ENCODE measurements at places on chromosomes 6 and 20.

GRCh38 chr6:70270287-70271005, 32.4 kb downstream of the COL9A1 start:
- no peak for DNase-seq

GRCh38 chr20:2859330-2860121, 13.8 kb upstream of the PTPRA start:
- no peak for DNase-seq

- no peak for DNase-seq
Measured at GRCh38 chr6:111175109-111175508, 87.8 kb downstream of the SLC16A10 start.

- DNase-seq = no peak
Measured at GRCh38 chr6:137350857-137351256, 131.7 kb upstream of the IFNGR1 start.

GRCh38 chr6:218153-219018, 73.9 kb upstream of the DUSP22 start:
- DNase-seq = no peak

DNA sequence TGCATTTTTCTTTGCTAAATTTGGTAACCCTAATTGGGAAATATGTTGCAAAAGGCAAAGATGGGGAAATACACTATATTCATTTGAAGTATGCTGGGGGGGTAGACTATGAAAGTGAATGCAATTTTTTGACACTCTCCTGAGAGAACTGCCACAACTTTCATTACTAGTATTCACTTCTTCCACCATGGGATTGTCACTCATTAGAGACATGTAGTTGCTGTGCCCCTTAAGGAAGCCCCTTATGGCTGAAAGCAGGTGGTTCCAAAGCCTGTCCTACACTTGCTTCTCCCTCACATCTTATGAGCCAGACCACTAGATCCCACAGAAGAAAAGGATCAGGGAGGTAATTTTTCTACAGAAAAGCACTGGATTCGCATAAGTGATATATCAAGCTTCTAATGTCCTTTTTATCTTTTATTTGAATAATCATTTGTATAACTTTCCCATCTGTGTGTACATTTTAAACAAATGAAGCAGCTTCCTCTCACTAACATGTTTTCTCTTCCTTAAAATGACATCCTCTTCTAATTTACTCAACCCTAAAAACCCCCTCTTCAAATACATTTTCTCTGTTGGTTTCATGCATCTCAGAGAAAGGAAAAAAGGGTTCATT, 83.8 kb downstream of the GCLC start:
- DNase-seq = no peak

DNA sequence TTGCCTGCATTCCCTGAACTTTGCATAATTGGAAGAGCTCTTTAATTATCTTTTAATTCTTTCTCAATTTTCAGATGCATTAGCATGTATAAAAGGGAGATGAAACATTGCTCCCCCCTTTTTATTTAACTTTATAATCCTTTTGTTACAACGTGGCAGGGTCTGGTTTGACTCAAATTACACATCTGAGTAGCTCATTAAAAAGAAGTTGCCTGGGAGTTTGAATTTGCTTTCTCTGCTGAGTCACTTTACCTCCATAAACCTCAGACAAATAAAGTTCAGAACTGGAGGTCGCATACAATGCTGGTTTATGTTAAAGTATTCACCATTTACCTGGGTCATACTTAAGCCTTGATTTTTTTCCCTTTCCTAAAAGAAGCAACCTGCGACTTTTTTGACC, 495.2 kb downstream of the PREX1 start:
- no peak for DNase-seq

GRCh38 chr6:138692978-138693909, 80.3 kb upstream of the CCDC28A start:
- DNase-seq = peak; percentile 39

GRCh38 chr20:42098418-42098817, 480.2 kb upstream of the CHD6 start:
- no peak for DNase-seq

- no peak for DNase-seq
Measured at GRCh38 chr6:32943864-32944649, 3.2 kb upstream of the HLA-DMB start.

GRCh38 chr20:63735859-63736718, at the start of gene LIME1:
LIME1 (plus strand) TSS chr20:63736664; CDS start chr20:63737550, 886 bp downstream.
- DNase-seq = no peak

- DNase-seq = no peak
Measured at GRCh38 chr20:25483431-25484132, 76.1 kb downstream of the GINS1 start.

DNA sequence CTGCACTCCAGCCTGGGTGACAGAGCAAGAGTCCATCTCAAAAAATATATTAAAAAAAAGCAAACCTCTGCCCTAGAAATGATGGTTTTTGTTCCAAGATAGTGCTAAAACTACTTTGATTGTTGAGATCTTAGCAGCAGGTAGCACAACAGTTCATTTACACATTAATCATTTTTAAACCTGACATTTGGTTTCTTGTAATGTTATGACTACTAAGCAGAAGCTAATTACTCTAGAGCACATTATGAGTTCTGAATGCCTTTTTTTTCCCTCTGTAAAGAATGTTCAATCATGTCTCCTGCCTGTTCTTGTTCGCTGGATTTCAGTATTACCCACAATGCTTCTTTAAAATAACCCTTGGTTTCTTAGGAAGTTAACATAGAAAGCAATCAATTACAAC, 24.7 kb upstream of the PHF3 start:
- DNase-seq = no peak

- DNase-seq = no peak
Measured at GRCh38 chr6:14086701-14087100, 30.9 kb upstream of the CD83 start.

- DNase-seq = no peak
Measured at GRCh38 chr6:1701668-1702353, 92.1 kb downstream of the FOXC1 start.

GRCh38 chr6:3962291-3963280, 113.4 kb downstream of the FAM50B start:
- no peak for DNase-seq

DNA sequence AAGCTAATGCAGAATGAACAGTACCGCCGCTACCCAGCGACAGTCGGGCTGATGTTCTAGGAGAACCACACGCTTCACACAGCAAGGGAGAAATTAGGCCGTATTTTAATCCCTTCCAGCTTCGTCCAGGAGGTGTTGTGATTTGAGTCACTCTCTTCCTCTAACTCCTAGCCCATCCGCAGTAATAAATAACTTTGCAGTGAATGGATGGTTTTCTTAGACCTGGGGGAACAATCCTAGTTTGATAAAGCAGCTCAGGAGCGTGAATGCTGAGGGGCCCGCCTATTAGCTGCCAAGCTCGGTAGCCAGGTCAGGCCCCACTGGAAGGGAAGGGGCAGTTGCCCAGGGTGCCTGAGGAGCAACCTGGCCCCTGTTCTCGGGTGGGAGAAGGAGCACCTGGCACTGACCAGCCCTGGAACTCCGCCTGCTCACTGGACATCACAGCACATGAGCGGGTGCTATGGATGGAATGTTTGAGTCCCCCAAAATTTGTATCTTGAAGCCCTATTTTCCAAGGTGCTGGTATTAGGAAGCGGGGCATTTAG, 146.0 kb upstream of the AFDN start:
- DNase-seq = no peak

DNA sequence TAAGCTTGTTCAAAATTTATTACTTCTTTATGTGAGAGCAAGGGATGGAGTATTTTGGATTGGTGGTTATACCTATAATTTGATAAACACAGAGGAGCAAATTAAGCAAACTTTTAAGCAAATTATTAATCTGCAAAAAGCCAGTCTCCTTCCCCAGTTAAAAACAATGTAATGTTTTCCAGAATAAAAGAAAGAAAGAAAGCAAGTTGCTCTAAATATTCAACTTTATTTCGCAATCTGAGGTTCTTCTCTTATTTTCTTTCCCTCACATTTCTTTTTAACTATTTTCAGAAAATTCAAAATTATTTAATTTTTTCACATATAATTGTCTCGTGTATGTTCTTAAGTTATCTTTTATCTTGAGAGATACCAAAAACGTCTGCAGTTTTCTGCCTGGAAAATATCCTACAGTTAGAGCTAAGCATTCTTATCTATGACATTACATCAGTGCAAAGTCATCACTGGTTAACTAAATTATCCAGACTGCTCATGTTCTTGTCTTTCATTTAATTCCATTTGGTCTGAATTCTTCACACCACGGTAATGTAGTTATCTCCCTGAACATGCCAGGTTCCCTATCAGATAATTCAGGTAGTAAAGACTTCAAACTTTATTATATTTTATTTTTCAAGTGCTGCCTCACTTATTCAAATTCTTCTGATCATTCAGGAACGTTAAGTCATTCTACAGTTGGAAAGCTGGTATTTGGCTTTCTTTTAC, 3.3 kb upstream of the CNKSR3 start:
- no peak for DNase-seq

DNA sequence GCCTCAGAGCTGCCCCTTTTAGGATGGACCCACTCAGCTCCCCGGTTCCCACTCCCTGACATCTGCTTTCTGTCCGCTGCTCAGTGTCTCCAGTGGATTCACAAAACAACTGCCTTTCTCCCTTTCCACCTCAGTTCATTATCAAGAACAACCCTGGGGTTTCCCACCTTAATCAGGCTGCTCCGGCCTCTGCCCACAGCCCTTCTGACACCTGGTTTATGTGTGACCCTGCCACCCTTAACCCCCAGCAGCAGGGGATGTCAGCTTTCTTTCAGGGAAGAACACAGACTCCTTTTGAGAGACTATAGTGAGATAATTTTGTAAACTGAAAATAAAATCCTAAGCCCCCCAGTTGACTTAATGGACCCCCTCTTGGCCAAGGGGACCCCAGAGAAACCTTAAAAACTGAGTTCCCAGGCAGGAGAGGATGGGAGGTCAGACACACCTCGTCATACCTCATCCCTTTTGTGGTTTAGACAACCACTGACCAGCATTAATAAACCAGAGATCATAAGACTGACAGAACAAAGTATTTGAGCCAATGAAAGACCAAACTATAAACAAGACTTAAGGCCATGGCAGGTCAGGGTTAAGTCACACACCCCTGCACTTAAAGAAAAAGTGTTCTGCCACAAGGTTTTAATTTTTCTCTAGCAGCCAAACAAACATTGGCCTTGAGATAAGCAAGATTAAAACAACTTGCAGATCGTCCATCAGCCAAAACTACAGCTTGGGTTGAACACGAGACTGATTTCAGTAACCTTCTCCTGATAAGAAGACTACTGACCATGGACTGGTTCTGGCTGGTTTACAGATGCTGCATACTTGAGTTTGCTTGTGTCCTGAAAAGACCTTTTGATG, 42.4 kb upstream of the DDR1 start:
- no peak for DNase-seq

DNA sequence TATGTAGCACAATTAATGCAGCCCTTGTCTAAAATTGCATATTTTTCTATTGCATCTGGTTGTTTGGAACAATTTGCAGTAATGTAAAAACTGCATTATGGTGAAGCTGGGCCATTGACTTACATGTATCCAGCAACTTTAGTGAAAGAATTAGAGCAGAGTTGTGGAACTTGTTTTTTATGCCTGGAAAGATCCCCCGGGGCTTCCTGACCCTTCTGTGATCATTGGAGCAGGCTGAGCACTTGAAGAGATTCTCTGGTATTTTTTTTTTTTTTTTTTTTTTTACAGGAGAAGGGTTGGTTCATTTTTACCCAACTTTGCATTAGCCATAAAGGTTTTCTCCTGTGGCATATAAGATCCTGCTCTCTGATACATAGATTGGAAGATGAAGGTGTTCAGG, 45.0 kb downstream of the LIN28B start:
- no peak for DNase-seq

DNA sequence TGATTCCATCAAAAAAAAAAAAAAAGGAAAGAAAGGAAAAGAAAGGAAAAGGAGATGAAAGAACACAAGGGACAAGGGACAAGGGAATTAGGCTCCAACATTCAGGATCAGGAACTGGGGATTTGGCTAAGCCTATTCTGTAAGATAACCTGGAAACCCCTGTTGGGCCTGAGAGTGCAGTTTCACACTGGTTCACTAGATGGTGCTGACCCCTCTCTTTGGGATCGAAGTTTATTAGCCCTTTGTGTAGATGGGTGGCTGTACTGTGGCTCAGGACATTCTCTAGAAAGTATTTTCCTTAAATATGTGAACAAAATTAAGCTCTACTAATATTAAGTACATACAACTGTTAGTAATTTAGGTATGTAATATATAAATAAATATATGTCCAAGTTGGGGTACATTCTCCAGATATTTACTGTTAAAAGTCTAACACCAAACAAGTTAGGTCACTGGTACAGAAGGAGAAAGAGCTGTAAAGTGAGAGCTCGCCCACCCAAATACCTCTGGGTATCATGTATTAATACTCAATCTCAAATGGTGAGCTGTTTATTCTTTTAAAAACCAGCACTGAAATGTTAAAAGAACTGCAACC, 6.3 kb downstream of the OR2A4 start:
- no peak for DNase-seq

GRCh38 chr6:139374357-139375225, at the start of gene CITED2:
CITED2 (minus strand) TSS chr6:139374648; CDS start chr6:139373944, 704 bp downstream.
- peak; percentile 96 for DNase-seq

GRCh38 chr20:15107931-15108330, 770.5 kb upstream of the FLRT3 start:
- DNase-seq = no peak

DNA sequence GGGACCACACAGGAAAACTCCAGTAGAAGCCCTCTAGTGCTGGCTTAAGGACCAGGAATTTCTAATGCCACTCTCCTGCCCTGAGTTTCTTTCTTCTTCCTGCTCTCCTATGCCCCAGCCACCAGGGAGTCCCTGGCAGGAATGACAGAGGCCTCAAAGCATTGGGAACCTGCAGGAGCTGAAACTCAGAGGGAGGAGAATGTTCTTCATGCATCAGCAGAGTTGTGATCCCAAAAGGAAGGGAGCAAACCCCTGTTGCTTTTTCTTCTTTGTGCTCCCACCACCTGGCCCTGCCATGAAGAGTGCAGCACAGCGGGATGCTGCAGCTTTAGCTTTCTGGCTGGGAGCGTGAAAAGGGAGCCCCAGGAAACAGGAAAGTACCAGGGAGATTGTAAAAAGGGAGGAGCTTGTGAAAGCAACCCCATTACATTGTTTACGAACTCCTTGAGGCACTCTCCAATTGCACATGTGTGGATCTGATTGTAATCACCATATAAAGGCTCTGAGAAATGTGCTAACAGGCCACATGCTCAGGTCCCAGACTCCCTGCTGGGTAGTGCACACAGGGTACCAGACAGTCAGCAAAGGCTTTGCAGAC, 34.7 kb upstream of the FKBP1A start:
- DNase-seq = no peak

DNA sequence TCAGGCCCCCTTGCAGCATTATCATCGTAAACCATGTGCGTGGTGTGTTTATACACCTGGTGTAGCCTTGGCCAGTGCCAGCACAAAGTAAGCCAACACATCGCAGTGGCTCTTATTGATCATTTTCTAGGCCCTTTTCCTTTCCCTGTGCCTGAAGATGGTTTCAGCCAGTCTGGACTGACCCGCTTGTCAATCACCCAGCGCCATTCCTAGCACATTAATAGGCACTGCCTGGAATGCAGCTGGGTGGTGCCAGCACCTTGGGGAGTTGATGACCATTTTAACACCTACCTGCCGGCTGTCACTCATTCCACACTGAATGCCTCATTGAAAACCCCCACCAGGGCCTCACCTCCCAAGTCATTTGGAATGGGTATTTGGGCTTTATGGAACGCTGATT, 4.9 kb upstream of the UQCC2 start:
- DNase-seq = no peak

GRCh38 chr6:72865467-72865866, 243.6 kb downstream of the KCNQ5 start:
- DNase-seq = no peak

Measured in activated naive CD4-positive, alpha-beta T cell treated with anti-CD3 and anti-CD28 coated beads, Interleukin-2, amount 50 U/mL, for 72 hours (primary cell).